ENCODE measurements at places on chromosomes 2 and 18. TPM values are rescaled to one million over a fixed set of nuclear protein-coding genes. Genes with fewer than 3 reads are reported as not detected.

DNA sequence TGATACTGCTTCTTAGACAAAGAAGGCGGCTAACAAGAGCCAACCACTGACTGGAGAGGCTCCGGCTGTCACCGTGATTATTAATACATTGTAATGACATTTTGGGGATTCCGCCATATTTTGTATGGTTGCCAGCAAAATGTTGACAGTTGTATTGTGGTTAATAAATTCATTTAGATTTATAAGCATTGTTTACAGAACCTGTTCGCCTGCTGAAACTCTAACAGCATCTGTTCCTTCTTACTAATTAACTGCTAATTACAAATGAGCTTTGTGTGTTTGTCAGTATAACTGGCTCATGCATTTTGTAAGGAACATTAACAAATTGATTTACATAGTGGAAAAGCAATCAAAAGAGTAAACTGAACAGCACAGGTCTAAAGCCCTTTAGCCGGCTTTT is 332.4 kb downstream of the GBX2 start:
- no peak for DNase-seq

DNA sequence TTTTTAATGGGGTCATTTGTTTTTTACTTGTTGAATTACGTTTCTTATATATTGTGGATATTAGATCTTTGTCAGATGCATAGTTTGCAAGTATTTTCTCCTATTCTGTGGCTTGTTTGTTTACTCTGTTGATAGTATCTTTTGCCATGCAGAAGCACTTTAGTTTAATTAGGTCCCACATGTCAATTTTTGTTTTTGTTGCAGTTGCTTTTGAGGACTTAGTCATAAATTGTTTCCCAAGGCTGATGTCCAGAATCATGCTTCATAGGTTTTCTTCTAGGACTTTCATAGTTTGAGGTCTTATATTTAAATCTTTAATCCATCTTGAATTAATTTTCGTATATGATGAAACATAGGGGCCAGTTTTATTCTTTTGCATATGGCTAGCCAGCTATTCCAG is 13.2 kb downstream of the PIKFYVE start:
- no peak for DNase-seq

DNA sequence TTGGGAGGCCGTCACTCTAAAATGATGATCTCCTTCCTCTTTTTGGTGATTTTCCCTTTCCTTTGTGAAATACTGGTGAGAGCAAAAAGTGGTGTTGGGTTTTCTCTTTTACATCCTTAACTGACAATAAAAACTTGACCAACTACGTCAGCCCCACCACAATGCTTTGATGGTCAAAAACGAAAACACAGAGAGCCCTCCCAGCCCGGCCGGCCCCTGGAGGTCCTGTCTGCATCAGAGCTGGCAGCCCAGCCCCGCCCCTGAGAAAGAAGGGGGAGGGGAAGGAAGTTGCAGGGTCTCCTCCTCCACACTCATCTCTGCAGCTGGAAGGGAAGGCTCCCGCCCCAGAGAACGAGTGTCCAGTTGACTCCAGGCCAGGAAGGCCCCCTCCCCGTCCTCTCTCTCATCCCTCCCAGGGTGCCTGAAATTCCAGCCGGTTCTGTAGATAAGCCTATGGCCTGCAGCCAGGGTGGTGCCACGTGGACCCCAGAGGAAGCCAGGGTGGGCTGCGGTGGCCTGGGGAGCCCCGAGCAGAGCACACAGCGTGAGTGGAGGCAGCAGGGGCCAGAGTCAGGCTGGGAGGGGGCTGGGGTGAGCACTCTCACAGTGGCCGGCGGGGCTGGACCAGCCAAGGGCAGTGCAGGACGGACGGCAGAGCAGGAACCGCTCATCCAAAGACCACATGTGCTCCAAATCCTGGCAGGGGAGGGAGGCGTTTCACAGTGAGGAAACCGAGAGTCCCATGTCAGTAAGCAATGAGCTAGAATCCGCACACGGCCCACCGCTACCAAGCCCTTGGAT is 19.8 kb downstream of the BIN1 start:
- DNase-seq = peak; percentile 88

The CD226 gene
- polyA plus RNA-seq = 1.4 TPM

The GKN2 gene
- polyA plus RNA-seq = not detected

The MPP4 gene
- 0.06 TPM for polyA plus RNA-seq

- DNase-seq = no peak
Observed at GRCh38 chr18:39348757-39349156, 1783.2 kb upstream of the CELF4 start.

- peak; percentile 44 for DNase-seq
Observed at GRCh38 chr18:79583984-79584401, 95.6 kb upstream of the CTDP1 start.

- DNase-seq = peak; percentile 66
Observed at GRCh38 chr2:227325839-227326195, 766 bp downstream of the MFF start.

- no peak for DNase-seq
Observed at GRCh38 chr2:100274566-100275199, 47.6 kb downstream of the LONRF2 start.

DNA sequence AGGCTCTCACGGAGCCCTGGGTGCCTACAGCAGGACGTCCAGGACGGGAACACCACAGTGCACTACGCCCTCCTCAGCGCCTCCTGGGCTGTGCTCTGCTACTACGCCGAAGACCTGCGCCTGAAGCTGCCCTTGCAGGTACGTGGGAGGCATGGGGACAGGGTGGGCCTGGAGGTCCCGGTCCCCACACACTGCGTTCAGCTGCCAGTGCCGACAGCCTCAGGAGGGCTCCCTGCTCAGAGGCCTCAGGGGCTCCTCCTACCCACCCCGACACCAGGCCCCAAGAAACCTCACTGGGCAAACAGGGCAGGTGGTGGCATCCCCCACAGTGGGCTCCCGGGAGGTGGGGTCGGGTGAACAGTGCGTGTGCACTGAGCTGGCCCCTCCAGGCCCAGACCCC is 10.8 kb downstream of the ANO7 start:
- no peak for DNase-seq

The ALPP gene
- not detected for polyA plus RNA-seq

DNA sequence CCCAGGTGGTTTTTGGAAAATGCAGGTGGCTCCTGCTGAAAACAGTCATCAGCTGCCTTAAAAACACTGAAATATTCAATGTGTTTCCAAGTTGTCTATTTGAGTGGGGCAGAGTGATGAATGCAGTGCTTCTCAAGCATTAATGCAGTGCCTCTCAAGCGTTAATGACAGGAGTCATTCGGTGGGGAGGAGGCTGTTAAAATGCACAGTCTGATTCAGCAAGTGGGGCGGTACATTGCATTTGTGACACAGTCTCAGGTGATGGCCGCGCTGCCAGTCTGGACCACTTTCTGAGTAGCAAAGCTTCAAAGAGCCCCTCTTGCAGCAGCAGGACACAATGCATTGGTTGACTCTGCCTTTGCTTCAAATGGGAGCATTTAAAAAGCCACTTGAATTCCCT is 231.4 kb upstream of the RGPD4 start:
- no peak for DNase-seq

Data from sigmoid colon (tissue), 7 donors.